ENCODE measurements at places on chromosomes 5 and 9.

DNA sequence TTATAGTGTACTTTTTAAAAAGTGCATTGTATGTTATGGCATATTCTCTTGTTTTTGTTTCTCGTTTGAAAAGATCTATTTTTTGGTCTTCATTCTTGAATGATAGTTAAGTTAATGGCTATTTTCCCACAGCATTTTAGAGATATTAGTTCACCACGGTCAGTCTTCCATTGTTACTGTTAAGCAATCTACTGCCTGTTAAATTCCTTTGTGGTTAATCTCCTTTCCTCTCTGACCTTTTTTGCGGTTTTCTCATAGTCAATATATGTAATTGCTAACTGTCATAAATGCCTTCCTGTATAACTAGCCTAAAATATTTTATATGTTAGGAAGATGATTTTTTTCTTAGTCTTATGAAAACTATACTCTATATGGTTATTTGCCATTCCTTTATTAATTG, 250.8 kb upstream of the FBXL7 start:
- peak; percentile 75 for DNase-seq

- DNase-seq, result peak; percentile 72
Observed at GRCh38 chr9:70987986-70988385, 133.4 kb downstream of the TRPM3 start.

GRCh38 chr9:83413367-83413766, 124.8 kb downstream of the FRMD3 start:
- no peak for DNase-seq

- no peak for DNase-seq
Observed at GRCh38 chr9:70672161-70672649, 257.7 kb upstream of the KLF9 start.

DNA sequence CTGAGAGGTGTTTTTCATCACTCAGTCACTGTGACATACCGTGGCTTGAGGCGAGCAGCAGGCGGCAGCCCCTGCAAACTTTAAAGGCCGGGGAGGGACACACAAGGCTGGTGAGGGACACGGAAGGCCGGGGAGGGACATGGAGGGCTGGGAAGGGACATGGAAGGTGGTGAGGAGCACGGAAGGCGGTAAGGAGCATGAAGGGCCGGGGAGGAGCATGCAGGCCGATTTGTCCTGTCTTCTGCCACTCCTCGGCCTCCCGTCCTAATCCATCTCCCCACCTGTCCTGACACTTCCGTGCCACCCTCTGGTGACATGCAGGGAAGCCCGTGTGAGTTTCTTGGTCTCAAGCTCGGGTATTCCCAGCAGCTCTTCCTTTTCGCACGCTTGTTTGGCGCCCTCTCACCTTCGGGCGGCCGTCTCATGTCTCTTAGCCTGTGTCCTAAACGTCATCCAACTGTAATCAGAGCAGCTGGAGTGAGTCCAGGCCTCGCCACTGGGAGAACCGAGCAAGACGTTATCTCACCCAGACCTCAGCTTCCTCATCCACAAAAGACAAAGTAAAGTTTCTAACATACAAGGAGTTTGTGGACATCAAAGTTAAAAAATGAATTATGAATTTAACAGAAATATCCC, 126.5 kb downstream of the MRPL36 start:
- DNase-seq, result peak; percentile 7

- DNase-seq, result peak; percentile 69
Observed at GRCh38 chr9:16133556-16134227, 580.8 kb downstream of the CCDC171 start.

- DNase-seq, result no peak
Observed at GRCh38 chr5:18141222-18141621, 507.0 kb downstream of the TAF11L14 start.

DNA sequence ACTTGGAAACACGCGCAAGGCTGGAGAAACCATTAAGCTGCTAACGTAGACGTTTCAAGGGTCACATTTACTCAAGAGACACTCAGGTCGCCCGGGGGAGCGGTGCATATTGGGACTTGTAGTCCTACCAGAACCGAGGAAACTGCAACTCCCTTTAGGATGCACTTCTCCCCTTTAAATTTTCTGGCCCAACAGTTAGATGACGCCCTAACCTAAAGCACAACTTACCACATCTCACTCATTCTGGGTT, 384 bp upstream of the DMXL1 start:
- DNase-seq, result no peak
